Activated CD4-positive, alpha-beta T cell treated with anti-CD3 and anti-CD28 coated beads for 36 hours (primary cell): ENCODE measurements at places on chromosomes 3 and 15.

DNA sequence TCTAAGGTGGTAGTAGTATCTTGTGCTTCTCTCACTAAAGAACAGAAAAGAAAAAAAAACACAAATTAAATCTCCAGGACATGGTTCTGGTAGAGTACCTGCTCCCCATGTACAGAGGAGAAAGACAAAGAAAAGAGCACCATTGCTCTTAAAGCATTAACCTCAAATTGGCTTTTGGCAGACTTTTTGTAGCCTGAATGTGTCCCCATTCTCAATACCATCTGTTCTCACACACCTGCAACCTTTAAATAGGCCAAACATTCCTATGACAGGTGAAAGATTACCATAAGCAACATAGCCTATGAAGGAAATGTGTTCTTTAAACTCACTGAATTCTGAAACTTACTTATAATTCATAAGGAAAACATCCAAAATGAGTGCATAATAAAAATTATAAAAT, 68.0 kb downstream of the TIPARP start:
- no peak for DNase-seq

DNA sequence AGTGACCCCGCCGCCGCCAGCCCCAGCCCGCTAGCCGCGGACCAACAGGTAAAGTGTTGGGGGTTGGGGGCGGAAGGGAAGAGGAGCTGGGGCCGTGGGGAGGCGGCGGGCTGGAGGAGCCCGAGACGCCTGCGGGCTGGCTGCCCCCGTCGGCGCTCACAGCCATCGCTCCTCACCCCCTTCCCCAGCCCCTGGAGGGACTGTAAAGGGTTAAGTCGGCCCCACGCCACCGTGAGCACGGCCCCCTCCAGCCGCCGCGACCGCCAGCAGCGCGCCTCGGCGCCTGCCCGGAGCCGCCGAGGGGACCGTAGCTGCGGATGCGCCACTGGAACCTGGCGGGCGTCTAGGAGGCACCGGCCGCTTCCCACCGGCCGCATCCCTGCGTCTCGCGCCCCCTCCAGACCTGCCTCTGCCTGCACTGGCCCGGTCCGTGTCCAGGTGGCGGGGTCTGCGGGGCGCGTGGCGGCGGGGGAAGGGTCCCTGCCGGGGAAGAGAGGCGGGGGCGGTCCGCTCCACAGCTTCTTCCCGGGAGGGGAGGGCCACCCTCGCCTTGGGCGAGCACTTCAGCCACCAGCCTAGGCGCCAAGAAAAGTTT, 522 bp downstream of the MED12L start:
- DNase-seq = peak; percentile 45

DNA sequence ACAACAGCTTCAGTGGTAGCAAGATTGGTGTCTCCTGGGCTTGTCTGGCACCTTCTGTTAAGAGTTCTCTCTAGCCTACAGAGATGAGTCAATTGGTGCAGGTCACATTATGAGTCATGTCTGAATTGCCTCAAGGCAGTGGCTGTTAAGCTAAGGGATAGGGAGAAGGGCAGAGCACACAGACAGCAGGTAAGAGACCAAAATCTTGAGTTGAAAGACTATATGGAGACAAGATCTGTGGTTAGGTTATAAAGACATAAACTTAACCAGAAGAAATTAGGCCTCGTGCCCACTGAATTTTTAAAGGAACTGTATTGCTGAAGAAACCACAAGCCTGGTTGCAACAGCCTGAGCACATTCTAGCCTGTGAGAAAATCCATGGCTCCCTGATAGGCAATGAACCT, 19.2 kb upstream of the KPNA1 start:
- peak; percentile 67 for DNase-seq

- no peak for DNase-seq
Measured at GRCh38 chr15:101479851-101480612, 9.5 kb downstream of the PCSK6 start.

DNA sequence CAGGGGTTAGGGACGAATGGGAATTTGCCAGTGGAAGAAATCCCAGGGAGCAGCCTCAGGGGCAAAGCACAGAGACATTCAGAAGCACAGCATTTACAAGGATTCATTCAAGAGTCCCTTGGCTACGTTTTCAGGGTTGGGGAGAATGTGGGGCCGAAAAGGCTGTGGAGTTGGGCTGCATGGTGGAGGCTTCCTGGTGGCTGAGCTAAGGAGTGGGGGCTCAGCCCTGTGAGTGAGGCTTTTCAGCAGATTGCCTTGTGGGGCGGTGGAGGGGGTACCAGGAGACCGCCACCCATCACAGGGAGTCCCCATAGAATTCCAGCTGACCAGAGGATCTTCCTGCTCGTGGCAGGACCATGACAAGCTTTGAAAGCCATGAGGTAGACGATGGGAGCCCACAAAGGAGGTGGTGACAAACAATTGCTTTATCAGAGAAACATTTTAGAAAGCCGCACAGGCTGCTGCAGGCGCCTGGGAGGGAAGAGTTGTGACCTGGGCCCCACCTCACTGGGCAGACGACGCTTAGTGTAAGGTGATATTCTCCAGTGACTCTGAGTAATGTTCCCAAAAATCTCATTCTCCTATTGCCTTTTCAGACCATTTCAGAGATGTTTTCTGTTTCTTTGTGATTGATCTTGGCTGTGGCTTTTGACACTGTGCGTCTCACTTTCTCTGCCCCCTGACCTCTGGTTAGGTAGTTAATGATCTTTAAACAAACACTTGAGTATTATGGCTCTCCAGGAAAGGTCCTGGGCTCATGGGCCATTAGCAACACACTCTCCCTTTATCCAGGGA, 128.0 kb downstream of the DNAJB8 start:
- no peak for DNase-seq

DNA sequence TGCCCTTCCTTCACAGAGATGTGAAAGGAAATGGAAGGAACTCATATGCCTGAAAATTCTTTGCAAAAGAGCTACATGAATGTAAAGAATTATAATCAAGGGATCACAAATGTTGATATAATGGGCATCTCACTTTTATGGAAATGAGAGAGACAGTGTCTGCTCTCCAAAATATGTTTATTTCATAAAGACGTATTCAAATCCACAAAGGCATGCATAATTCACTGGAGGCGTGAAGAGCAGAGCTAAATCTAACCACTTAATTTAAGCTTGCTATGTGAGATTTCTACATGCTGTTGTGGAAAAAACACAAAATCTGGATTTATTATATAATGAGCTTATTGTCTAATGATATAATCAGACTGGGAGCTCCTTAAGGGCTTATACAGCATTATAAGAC, 469.1 kb downstream of the RAP2B start:
- no peak for DNase-seq

DNA sequence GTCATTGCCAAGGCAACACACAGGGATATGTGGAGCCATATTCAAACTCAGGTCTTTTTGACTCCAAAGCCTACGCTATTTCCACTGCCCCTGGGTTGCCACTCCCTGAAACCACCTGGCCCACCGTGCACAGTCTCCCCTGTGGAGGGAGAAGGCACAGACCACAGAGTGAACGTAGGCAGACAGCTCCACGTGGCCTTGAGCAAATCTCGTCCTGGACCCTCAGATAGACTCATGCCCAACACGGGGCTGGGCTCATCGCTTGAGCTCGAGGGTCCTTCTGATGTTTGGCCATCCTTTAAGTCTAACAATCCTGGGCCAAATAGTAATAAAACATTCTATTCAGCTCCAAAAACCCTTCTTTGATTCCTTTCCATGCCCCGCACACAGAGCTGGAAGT, 72.0 kb downstream of the CPN2 start:
- DNase-seq = no peak

DNA sequence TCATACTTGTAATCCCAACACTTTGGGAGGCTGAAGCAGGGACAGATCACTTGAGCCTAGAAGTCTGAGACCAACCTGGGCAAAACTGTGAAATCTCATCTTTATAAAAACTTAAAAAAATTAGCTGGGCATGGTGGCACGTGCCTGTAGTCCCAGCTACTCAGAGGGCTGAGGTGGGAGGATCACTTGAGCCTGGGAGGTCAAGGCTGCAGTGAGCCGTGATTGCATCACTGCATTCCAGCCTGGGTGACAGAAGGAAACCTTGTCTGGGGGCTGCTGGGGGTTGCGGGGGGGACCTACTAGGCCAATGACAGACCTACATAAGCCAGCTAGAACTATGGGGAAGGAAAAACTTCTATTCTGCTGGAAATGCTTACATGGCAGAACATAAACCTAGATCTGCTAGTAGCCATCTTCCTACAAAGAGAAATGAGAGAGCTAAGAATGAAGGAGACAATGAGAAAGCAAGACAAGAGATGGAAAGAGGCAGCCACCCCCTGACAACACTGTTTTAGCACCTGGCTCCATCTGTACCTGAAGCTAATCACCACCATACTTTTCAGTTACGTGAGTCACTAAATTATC, 23.9 kb downstream of the FOXP1 start:
- no peak for DNase-seq

GRCh38 chr3:58900386-58900785, 149.4 kb downstream of the CFAP20DC start:
- no peak for DNase-seq

GRCh38 chr15:53836618-53837017, 77.2 kb upstream of the WDR72 start:
- DNase-seq = no peak

DNA sequence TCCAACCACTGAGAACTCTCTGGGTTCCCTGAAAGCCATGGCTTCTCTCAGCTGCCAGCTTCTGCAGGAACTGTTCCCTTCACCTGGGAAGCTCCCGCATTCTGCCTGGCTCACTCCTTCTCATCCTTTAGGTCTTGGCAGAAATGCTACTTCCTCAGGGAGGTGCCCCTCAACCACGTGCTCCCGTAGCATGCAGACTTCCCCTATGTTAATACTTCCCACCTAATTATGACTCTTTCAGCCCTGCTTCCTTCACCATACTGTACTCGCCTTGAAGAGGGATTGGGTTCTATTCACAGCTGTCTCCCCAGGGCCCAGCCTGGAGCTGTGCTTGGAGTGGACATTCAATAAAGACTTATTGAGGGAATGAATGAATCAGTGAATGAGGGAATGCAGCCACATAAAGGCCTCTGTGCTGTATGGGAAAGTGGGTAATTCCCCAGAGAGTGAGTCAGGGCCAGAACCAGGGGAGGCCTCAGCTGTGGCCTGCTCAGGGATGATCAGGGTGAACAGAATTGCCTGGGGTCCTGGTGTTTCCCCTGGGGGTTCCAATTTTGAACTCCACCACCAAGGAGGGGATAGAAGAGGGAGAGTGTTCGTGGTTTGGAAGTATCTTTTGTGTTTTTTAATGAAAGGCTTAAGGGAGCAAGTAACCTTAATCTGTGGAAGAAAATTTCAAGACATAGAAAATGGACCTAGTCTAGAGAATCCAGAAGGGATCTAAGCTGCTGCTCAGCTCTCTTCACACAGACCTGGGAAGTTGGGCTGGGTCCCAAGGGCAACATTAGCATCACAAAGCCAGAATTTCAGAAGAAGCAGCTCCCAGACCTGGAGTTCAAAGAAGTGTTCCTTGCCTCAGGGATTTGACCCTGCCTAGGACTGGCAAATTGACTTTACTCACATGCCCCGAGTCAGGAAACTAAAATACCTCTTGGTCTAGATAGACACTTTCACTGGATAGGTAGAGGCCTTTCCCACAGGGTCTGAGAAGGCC, 14.6 kb upstream of the FAM107A start:
- DNase-seq = no peak

DNA sequence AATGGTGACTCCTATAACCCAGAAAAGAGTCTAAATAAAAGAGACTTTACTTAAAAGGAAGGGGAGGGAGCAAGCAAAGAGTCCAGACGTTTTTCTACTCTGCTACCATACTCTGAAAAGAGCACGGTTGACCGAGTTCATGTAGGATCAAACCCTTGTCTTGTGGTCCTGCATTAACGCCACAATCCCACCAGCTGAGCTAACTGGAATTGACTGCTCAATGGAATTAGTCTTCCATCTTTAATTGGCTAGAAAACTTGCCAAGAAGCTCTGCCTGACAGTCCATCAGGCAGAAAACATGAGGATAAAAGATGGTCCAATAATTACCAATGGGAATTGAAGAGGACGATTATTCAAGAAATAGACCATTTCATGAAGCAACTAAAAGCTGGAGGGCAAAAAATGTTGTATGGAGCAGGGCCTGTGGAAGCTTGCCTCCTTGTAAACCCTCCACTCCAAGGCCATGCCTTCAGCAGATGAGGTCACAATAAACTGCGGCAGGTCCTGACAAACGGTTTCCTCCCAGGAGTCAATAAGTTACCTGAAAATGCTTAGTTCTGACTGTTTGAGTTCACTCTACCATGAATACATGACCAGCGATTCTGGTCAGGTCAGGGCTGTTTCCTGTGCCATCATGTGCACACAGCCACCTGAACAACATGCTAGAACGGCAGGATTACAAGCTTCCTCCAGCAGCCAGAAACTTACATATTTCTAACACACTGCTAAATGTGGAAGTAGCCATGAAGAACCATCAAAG, 35.6 kb upstream of the ARHGEF3 start:
- peak; percentile 23 for DNase-seq

- DNase-seq = no peak
Measured at GRCh38 chr15:69854521-69855181, 243.1 kb downstream of the TLE3 start.

GRCh38 chr15:40266828-40267304, 16.0 kb downstream of the ANKRD63 start:
- DNase-seq = no peak

DNA sequence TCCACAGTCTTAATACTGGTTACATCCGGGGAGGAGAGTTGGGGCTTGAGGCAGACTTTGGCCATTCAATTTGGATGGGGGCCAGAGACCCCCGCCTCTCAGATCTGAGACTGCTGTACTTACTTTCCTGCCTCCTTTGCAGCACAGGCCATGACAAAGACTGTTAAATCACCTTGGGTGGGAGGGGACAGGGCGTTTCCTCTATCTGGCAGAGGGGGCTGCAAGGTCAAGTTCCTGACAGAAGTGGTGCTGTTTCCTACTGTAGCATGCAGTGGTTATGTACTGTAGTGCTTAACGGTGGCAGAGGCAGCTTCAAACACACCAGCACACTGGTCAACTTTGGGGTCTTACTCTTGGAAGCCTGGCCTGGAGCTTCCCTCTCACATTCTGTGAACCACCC, 261.2 kb upstream of the LRRFIP2 start:
- no peak for DNase-seq

- no peak for DNase-seq
Measured at GRCh38 chr15:26197719-26198118, 334.6 kb upstream of the ATP10A start.

GRCh38 chr15:30065025-30065801, 17.5 kb upstream of the GOLGA8J start:
- no peak for DNase-seq

DNA sequence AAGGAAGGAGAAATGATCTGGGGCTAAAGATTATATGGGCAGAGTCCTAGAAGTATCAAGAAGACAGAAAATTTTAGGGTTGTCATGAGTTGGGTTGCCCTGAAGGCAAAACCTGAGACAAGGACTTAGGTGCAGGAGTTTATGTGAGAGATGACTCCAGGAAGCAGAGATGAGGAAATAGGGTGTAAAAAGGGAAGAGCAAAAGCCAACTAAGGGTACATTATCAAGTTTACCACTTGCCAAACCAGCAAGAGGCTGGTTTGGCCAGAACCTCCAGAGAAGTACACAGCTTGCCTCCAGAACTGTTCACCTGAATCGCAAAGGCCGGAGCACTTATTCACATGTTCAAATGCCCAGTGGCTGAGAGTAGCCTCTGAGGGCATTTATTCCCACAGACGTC, 116.7 kb downstream of the FHIT start:
- no peak for DNase-seq

GRCh38 chr3:674116-674515, 418.7 kb upstream of the CNTN6 start:
- DNase-seq = no peak
